GM18507 (cell line): ENCODE measurements at places on chromosomes 3 and 15.

- DNase-seq = no peak
These were observed 46.5 kb downstream of the PSMD6 start for GRCh38 chr3:63976872-63977200.

GRCh38 chr3:54426381-54426780 lies 304.0 kb downstream of the CACNA2D3 start:
- DNase-seq = no peak

- DNase-seq = no peak
These were observed 3.0 kb upstream of the CALML4 start for GRCh38 chr15:68208136-68208535.

DNA sequence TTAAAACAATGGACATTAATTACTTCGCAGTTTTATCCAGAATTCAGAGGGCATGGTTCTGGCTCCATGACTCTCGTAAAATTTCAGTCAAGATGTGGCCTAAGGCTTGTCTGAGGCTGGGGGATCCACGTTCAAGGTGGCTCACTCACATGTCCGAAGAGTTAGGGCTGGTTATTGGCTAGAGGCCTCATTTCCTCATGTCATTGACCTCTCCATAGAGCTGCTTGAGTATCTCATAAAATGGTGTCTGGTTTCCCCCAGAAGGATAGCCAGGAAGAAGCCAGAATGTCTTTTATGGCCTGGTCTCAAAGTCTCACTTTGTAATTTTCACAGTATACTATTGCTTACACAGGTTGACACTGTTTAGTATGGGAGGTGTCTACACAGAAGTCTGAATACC lies 67.3 kb upstream of the DCBLD2 start:
- DNase-seq = no peak

DNA sequence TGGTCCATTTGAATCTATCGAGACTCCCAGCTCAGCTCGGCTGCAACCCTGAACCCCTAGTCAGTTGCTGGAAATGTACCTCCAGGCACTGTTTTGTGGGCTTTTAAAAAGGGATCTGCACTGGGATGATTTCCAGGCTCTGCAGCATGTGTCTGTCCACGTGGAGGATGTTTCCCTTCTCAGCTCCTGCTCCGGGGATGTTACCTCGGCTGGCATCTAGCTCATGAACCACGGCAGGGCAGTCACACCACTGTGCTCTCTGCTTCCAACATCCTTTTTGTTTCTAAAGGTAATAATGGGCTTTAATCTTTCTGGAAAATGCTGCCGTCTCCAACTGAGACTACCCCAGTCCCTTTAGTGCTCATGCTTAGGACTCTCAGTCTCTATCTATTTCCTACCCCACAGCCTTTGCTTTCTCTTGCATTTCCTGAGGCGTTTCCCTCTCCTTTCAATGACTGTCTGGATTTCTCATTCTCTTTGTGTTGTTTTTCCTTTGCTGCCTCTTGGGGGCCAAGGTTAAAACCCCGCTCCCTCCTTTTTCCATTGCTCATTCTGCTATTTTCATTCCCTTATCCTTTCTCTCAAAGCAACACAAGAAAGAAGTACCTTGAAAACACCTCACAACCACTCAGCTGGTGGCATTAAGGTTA lies 42.9 kb upstream of the AKAP13 start:
- DNase-seq = no peak

DNA sequence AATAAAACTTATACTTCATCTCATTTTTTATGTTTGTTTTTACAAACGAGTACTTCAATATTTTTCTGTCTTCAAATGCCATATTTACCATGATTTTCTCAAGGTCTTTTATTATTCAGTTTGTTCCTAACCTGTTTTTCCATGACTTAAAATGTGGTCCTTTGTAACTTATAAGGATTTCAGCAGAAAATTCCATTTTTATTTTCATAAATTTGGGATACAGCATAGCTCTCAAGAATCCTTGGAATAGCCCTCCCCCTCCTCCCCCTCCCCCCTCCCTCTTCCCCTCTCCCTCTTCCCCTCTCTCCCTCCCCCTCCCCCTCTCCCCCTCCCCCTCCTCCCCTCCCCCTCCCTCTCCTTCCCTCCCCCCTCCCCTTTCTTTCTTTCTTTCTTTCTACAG lies 14.9 kb upstream of the STX19 start:
- no peak for DNase-seq

DNA sequence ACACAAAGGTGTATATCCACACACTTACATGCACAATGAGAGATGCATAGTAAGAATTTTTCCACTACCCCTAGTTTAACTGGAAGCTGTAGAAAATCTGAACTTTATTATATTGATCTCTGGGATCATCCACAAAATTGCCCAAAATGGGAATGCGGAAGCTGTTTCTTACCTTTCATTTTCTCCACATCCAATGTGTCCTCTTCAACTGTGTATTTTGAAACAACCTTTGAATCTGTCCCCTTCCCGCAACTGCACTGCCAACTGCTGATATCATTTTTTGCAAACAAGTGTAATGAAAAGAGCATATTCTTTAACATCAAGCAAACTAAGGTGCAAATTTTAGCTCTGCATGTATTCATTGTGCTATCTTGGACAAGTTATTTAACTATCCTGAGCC lies 427.6 kb upstream of the TPRG1 start:
- no peak for DNase-seq
